ENCODE measurements at places on chromosomes 3 and 15. TPM values are rescaled to one million over a fixed set of nuclear protein-coding genes. Genes with fewer than 3 reads are reported as not detected.

The TUSC7 gene
- total RNA-seq = not detected

The NR1I2 gene
- 0.13 TPM for total RNA-seq

The LRRC3B gene
- total RNA-seq = not detected

The SLC22A14 gene
- total RNA-seq = 0.32 TPM

The THAP10 gene
- total RNA-seq = 2.4 TPM

The SCN11A gene
- total RNA-seq = 0.11 TPM

The SCAANT1 gene
- total RNA-seq = not detected

The CCR9 gene
- not detected for total RNA-seq

The RBP2 gene
- not detected for total RNA-seq

The SEMA6D gene
- total RNA-seq = 10.5 TPM

The ABHD6 gene
- total RNA-seq = 5.9 TPM

The LTK gene
- total RNA-seq = 0.13 TPM

The THPO gene
- 0.78 TPM for total RNA-seq

The ENTPD3 gene
- total RNA-seq = 1.7 TPM

The RTP4 gene
- total RNA-seq = 2.5 TPM

The PPP2R3A gene
- total RNA-seq = 32.2 TPM

The QRICH1 gene
- total RNA-seq = 75.8 TPM

The GOLGA8G gene
- not detected for total RNA-seq

The STARD9 gene
- total RNA-seq = 4.5 TPM

The CMSS1 gene
- total RNA-seq = 18.3 TPM

The CAMK2N2 gene
- total RNA-seq = not detected

The AQP9 gene
- 0.52 TPM for total RNA-seq

The PTX3 gene
- total RNA-seq = 549 TPM

The SLC28A2 gene
- total RNA-seq = not detected

The CYP1A2 gene
- not detected for total RNA-seq

The CIDEC gene
- total RNA-seq = not detected

The TJP1 gene
- 92.2 TPM for total RNA-seq

The C3orf85 gene
- total RNA-seq = not detected

The KY gene
- total RNA-seq = 4.8 TPM

The ACSBG1 gene
- total RNA-seq = not detected

The CPNE4 gene
- not detected for total RNA-seq

The GOLGA8R gene
- 4.1 TPM for total RNA-seq

The CLDN18 gene
- total RNA-seq = under 0.01 TPM

The TM4SF1 gene
- 630 TPM for total RNA-seq

The ADPRH gene
- 3.5 TPM for total RNA-seq

The CISH gene
- 1.3 TPM for total RNA-seq

The MESP2 gene
- total RNA-seq = 0.78 TPM

The ANKRD28 gene
- total RNA-seq = 184 TPM

The RFTN1 gene
- 108 TPM for total RNA-seq

The SLC51A gene
- total RNA-seq = not detected

All from articular chondrocyte of knee joint (primary cell).